Esophagus squamous epithelium (tissue), 5 donors: ENCODE measurements at places on chromosomes 4 and X.
A peak's percentile ranks its signal among the peaks of the same experiment; 100 is the strongest.

GRCh38 chr4:1622956-1623355 is 61.2 kb downstream of the FAM53A start:
- DNase-seq, result no peak

GRCh38 chr4:140754918-140755773 is 1.0 kb downstream of the TBC1D9 start:
- no peak for DNase-seq

DNA sequence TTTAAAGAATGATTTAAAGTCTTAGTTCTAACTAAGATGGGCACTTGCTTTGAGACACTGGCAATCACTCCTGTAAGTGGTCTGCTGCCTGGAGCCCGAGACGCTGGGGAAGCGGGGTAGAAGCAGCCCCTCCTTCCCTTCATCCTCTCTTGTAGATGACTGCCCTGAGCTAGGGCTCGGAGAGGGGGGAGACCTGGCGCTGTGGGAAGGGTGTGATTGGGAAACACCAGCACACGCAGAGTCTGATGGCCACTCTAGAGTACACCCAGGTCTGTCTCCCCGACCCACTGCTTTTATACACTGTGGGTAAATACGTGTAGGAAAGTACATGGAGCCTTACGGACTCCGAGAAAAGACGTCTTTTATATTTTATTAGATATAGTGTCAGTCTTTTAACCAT is 24.0 kb downstream of the LRP2BP start:
- DNase-seq, result no peak

- peak; percentile 1 for DNase-seq
Measured at GRCh38 chr4:40055863-40056715, 561 bp upstream of the N4BP2 start.

- no peak for DNase-seq
Measured at GRCh38 chrX:101693476-101693875, 33.8 kb upstream of the ARMCX2 start.

GRCh38 chrX:47373198-47373597 is 2.8 kb downstream of the ZNF157 start:
- DNase-seq, result no peak

DNA sequence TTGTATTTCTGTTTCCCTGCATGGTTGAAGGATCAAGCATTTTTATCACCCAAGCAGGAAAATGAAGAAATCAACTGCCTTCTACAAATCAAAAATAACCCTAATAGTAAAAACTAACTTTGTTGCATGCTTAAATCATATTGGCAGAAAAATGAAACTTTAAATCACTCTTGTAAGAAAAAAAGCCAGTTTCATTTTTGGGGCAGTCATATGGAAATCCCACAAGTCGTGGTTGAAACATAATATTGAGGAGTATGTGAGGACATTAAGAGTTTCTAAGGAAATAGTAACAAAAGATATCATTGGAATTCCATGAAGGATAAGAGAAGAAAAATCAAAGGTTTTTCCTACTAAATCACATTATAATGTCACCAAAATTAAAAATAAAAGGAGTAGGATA is 8.4 kb downstream of the TEC start:
- no peak for DNase-seq

- no peak for DNase-seq
Measured at GRCh38 chr4:109826719-109827118, 1.1 kb upstream of the RRH start.

- DNase-seq, result no peak
Measured at GRCh38 chrX:13934731-13935130, 95.0 kb downstream of the GEMIN8 start.

DNA sequence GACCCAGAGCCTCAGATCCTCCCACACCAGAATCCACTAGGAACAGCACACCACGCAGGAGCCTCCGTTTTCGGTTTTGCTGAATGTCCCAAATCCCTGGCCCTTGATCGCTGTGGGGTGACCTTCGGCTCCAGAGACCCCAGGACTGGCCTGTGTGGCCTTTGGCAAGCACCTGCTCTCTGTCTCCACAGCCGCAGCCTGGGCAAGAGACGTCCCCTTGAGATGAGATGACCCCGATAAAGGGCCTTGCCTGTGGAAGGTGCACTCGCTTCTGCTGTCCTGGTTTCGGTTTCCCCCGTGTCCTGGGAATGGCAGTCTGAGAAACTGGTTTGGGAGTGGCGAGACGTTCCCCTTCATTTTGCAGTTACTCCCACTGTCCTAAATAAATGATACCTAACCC is 9.6 kb downstream of the PSAPL1 start:
- DNase-seq, result no peak

- no peak for DNase-seq
Measured at GRCh38 chr4:7430368-7430964, 4.3 kb downstream of the PSAPL1 start.

DNA sequence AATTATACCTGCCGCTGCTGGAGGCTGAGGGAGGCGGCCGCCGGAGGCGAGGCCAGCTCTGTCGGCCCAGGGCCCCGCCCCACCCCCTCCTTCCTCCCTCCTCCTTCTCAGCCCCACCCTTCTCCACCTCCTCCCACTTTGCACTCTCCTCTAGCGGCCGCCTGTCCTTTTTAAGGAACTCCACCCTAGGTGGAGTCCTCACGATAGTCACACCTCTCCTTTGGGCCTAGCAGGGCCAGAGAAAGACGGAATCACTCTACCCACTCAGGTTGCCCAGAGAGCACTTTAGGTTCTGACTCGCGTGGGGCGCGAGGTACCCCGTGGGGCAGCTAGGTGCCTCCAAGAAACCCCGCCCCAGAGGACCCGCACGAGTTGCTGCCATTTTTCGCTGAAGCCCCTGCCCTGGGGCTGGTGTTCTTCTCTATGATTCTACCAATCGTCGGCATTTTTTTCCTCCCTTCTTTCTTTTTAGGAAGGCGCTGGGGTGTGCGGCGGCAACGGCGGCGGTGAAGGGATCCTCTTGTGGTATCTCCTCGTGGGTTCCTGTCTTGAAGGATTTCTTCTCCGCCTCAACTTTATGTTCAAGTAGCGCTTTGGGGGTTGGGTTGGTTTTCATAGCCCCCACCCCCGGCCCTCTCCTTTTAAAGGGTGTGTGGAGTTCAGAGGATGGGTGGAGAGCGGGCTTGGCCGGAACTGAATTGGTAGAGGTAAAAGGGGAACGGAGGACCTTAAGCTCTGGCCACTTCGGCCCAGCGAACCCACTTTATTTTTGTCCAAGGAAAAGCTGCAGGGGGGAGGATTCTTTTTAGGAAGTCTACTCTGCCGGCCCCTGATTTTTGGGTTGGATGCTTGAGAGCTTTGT is at the start of gene KLF8:
KLF8 (plus strand) TSS at position 136 of the 862 bp plus-strand sequence. CDS start 979 bp downstream, outside the sequence.
- no peak for DNase-seq

GRCh38 chr4:76690011-76690905 is 207.7 kb downstream of the SOWAHB start:
- DNase-seq, result no peak

DNA sequence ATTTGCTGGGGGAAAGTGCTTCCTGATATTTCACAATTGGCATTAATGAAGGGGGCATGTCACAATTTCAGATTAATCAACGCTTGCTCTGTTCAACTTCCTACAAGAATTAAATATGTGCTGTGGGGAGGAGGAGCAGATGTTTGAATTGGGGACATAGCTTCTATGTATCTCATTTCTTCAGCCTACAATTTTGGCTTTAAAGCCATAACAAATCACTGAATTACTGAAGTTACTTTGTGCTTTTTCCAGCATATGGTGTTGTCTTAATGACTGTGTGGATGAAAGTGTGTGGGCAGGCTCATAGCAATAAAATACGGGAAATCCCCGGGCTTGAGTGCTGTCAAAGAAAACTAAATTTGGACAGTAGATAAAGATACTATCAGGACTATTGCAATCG is 813 bp downstream of the TLR7 start:
- DNase-seq, result no peak

GRCh38 chrX:16678689-16679088 is 28.7 kb downstream of the S100G start:
- DNase-seq, result no peak

DNA sequence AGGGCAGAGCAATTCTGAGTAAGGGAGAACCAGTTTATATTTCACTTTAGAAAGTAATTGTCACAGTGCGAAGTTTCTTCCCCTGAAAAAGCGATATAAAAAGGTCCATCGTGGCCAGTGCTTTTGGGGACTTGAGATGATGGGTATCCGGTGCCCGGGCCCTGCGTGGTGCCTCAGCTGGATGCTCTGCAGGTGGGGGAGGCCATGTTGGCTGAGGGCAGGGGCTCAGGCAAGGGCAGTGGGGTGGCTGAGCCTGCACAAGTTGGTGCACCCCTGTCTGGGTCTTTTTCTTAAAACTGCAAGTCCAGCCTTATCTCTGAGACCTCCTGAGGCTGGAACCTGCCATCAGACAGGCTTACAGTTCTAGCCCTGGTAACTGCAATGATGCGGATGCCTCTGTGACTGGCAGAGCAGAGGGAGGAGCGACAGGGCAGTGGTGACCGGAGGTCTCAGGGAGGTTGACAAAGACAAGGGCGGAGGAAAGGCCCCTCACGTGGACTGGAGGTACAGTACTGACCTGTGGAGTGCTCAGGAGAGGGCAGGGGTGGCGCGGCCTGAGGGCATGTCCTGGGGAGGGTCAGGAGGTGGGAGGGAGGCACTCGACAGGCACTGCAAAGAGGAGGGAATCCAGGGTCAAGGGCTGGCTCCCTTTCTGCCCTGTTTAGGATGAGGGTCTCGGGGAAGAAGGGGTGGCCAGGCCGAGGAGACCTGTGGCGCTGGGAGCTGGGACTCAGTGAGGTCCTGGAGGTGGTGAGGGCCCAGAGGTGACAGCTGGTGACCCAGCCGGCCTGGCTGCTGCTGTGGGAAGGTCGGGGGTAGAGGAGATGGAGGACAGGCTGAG is 1.8 kb downstream of the RGS12 start:
- no peak for DNase-seq

DNA sequence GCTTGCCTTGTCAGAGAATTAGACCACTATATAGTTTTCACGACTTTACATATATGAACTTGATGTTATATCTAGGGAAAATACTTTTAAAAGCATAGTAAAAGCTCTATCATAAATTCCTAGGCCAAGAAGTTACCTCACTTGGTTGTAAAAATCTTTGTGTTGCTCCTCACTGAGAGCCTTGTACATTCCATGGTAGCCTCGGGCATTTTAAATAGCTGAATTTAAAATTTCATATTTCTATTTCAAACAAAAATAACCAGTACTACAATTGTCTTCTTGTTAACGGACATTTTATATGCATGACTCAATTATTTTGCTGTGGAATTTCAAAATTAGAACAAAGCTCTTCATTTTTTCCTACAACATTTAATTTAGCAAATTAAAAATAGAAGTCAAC is 107.6 kb downstream of the MID1 start:
- no peak for DNase-seq

DNA sequence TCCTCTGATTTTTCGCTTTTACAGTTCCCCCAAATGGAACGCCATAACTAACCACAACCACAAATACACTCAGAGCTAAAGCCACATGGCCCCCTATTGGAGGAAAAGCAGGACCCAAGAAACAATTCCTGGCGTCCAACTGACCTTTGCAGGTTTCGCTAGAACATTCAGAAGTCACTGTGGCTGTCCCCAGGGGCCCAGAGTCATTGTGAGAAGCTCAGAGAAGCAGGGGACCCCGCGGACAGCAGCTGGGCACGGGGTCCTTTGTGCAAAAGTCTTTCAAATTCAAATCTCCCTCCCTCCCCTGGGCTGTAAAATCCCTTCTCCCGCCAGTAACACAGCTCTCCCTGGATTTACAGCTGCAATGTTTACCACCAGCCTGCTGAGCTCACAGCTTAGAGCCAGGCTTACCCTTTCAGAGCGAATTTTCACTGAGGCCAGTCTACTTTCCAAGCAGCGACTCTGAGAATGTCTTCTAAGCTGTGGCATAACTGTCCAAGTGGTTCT is 214.8 kb downstream of the CRLF2 start:
- DNase-seq, result no peak

GRCh38 chr4:4947721-4948120 is 71.5 kb downstream of the CYTL1 start:
- DNase-seq, result no peak

GRCh38 chrX:110321670-110322069 is 3.8 kb upstream of the AMMECR1 start:
- DNase-seq, result no peak

- DNase-seq, result no peak
Measured at GRCh38 chr4:118158763-118159375, 124.6 kb downstream of the NDST3 start.

DNA sequence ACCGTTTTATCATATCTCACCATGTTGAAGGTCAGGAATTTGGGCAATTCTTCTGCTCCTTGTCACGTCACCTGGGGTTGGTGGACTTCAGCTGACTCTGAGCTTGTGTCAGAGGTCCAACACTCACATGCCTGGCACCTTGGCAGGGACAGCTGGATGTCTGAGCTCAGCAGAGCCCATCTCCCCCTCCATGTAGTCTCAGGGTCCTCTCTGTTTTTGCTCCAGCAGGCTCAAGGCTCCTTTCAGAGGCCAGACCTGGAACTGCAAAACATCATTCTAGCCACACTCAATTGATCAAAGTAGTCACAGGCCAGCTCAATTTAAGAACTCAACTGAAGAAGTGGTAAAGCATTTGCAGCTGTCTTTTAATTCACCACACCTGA is 45.4 kb downstream of the EDNRA start:
- DNase-seq, result no peak

DNA sequence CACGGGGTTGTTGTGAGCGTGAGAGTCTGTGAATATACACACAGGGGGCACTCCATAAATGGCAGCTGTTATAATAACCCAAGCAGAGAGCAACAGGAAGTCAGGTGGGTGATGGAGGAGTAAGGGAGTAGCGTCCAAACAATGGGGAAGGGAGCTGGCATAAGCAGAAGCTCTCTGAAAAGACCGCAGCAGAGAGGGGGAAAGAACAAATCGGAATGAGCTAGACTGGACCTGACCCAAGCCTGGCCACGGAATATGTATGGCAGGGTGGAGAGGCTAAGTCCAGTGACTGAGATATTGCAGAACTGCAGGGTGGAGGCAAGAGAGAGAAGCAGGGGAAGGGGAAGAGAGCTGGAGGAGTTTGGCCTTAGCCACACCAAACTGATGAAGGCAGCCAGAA is 6.5 kb upstream of the GJB1 start:
- no peak for DNase-seq

GRCh38 chr4:69710580-69710979 is 49.8 kb downstream of the SULT1B1 start:
- no peak for DNase-seq

- DNase-seq, result no peak
Measured at GRCh38 chr4:89067417-89067816, 10.4 kb upstream of the FAM13A start.

DNA sequence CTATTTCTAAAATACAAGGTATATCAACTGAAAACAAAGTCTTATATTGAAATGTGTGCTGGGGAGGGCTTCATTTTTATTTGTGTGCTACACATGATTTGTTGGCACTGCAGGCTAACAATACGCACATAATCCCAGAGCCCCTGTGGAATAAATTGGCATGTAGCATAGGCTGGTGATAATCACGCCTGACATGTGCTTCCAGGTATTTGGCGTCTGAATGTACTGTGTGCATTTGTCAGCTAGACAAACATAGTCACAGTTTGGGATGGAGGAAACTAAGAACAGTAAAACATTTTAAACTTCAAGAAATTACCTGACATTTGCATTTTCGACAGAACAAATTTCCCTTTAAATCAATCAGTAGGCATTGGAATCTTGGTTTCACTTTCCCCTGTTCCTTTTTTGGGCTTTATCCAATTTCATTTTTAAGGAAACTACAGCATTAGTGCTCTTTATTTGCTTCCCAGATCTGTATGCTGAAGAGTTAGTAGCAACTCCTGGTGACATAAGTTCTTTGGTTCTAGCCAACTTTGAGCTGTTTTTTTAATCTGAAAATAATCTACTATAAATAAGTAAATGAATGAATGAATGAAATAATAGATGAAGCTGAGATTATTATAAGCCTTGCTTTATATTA is 472.3 kb downstream of the PDHA2 start:
- no peak for DNase-seq

- no peak for DNase-seq
Measured at GRCh38 chr4:53854991-53855568, 209.3 kb downstream of the CHIC2 start.
